ENCODE measurements at places on chromosomes 2 and 18.

DNA sequence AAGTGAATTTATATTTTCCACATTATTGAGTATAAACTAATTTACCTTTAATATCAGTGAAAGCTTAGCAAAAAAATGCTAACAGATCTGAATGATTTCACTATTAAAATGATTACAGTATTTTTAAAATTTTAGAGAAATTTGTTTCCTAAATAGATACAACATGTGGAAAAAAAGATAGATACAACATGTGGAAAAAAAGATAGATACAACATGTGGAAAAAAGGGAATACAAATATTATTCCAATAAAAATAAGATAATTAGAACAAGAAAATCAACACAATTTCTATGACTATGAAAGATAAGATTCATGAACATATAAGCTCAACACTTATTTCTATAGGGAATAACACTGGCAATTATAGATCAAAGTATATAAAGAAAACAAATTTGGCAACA lies 865.9 kb upstream of the VRK2 start:
- no peak for DNase-seq

GRCh38 chr18:63016270-63016669 lies 300.9 kb downstream of the PHLPP1 start:
- peak; percentile 76 for DNase-seq

DNA sequence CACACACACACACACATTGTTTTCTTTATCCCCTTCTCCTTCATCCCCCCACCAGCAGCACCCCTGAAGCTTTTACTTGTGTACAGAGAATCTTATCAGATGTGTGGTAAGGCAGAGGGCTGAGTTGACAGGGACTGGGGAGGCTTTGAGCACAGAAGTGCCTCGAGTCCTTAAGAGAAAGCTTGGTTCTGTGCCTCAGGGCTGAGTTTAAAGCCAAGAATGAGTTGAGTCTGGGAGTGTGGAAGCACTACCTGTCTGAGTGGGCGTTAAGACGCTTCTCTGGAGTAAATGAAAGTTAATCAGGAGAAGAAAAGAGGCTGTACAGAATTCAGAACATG lies 2.7 kb downstream of the ID2 start:
- no peak for DNase-seq

GRCh38 chr2:186540941-186541340 lies 48.9 kb upstream of the ITGAV start:
- no peak for DNase-seq

DNA sequence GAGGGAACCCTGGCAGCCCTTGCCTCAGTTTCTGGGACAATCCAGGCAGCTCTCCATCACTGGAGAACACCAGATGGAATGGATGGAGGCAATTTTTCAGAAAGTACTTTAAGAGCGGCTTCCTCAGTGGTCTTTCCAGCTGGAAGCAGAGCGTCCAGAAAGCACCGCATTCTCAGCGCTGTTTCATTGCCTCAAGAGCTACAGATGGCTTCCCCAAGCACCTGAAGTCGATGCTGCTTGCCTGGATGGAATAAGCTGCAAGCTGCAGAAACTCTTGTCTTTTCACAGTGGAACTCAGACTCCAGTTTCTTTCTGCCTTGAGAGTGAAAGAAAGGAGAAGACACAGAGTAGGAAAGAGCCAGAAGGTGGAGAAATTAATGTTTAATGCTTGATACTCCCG lies 766.9 kb downstream of the TDRD15 start:
- no peak for DNase-seq

DNA sequence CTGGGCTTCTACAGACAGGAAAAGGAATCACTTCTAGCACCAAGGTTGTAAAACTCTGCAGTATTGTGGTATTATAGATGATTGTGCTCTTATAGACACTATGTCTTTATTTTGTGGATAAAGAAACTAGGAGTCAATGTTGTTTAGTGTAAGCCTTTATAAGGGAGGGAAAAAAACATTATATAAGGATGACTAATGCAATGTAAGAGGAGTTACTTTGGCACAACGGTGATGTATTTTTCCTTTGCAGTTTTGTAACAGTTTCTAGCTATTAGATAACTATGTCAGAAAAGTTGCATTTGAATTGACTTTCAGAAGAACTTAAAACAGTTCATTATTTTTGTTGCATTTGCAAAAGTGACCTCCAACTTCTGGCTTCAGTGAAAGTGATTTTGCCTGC lies 545.4 kb downstream of the CCDC85A start:
- DNase-seq = no peak

- no peak for DNase-seq
These were observed 558.7 kb upstream of the TNP1 start for GRCh38 chr2:217418544-217418943.
